ENCODE measurements at places on chromosomes 2 and 18. TPM values are rescaled to one million over a fixed set of nuclear protein-coding genes. Genes with fewer than 3 reads are reported as not detected.

Gene TEKT4
- polyA plus RNA-seq: not detected

Gene TEX44
- polyA plus RNA-seq: not detected

Gene TBR1
- polyA plus RNA-seq: not detected

Gene PLGLB1
- polyA plus RNA-seq: 0.42 TPM

Gene MIB1
- 2.5 TPM for polyA plus RNA-seq

Gene SPAST
- polyA plus RNA-seq: 2.6 TPM

Gene CCT7
- 261 TPM for polyA plus RNA-seq

Gene SERPINB3
- polyA plus RNA-seq: not detected

Gene GIGYF2
- 29.8 TPM for polyA plus RNA-seq

Gene DNMT3A
- 9.1 TPM for polyA plus RNA-seq

Gene ACADL
- polyA plus RNA-seq: 0.88 TPM

Gene OTX1
- not detected for polyA plus RNA-seq

Gene IL1R1
- polyA plus RNA-seq: 25.7 TPM

Gene PPIL3
- polyA plus RNA-seq: 20.8 TPM

Gene SEMA4F
- 0.95 TPM for polyA plus RNA-seq
